ENCODE measurements at places on chromosomes 1 and 21.

DNA sequence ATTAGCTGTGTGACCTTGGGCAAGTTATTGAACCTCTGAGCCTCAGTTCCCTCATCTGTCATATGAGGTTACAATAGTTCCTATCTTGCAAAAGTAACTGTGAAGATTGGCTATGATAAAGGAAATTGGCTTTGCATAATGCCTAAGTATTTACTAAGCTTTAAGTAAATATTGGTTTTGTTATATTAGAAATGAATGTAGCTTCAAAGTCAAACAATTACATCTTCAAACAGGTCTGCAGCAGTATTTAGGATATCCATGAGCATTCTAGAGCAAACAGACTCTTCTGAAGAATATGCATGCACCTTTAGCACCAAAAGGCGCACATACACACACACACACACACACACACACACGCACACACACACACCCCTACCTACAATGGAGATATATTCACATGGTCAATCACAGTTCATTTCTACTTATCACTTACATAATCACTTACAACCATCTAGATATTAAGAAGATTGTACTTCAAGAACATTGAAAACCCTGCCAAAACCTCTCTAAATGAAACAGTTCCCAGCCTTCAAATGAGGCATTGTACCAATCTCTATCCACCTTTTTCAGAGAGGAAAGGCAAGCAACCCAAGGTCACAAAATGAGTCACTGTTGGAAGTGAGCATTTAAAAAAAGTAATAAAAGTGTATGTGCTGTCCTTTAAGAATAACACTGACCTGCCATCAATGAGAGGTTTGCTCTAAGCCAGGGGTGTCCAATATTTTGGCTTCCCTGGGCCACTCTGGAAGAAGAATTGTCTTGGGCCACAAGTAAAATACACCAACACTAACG is 13.4 kb upstream of the FAM43B start:
- peaks cover 66% of the 10 kb centered on the region for H3K27me3 ChIP-seq
- H3K4me1 ChIP-seq, result no peaks in the 10 kb centered on the region
- no peaks in the 10 kb centered on the region for H3K36me3 ChIP-seq
- no peak overlapping the region for H3K27ac ChIP-seq

DNA sequence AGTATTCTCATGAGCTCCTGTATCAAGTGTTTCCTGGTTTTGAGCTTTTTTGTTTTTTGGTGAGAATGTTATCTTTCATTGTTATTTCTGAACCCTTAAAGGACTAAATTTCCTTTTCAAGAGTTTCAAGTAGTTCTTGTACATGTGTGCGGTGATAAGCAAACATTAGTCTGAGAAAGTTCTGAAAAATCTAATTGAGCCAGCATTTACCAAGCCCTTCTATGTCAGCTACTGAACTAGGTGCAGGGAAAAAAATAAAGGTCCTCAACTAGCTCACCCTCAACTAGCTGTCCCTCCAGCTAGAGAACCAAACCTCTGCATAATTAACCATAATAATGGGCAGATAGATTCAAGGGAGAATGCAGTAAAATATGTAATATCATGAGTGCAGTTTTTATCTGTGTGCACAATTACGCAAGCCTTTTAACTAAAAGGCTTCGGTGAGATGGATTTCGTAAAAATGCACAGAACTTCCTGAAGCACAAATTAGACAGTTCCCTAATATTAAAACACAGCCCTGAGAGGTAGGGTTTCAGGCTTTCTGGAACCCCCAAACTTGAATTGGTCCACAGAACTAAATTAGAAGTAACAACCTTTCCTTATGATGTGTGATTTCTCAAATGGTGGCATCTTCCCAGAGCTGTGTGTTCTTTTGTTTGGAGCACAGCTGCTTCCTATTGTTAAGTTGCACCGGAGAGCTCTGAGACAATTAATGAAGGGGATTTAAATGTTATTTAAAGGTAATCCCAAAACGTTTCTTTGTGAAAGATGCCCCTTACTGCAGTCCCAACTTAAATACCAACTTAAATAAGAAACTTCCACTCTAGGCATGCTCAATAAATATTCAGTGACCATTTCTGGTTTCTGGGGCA is 165.8 kb downstream of the NFIA start:
- peaks cover 31% of the 10 kb centered on the region for H3K4me1 ChIP-seq
- H3K4me3 ChIP-seq, result no peak overlapping the region
- peak; percentile 49 for DNase-seq
- H3K27me3 ChIP-seq, result no peaks in the 10 kb centered on the region
- H3K27ac ChIP-seq, result no peak overlapping the region
- H3K36me3 ChIP-seq, result no peaks in the 10 kb centered on the region

DNA sequence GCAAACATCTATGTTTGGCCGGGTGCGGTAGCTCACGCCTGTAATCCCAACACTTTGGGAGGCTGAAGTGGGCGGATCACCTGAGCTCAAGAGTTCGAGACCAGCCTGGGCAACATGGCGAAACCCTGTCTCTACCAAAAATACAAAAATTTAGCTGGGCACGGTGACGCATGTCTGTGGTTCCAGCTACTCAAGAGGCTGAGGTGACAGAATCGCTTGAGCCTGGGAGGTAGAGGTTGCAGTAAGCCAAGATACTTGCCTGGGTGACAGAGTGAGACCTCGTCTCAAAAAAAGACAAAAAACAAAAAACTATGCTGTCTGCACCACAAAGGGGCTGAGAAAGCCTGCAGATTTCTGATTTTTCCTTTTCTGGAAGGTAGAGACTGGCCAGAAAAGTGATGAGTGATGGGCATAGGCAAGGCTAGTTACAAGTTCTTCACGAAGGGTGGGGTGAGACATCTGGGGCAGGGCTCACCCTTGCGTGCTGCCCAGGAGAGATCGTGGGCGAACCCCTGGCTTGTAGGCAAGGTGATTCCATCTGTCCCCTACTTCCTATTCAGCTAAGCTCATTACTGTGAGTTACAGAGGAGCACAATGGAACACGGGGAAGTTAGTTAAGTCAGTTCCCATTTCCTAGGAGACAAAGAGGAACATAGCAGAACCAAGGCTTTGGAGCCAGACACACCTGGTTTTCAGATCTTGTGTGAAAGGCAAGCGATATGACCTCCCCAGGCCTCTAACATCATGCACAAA is 3.2 kb downstream of the SLC2A1 start:
- H3K36me3 ChIP-seq, result peaks cover 11% of the 10 kb centered on the region
- no peak overlapping the region for H3K27ac ChIP-seq
- no peaks in the 10 kb centered on the region for H3K27me3 ChIP-seq
- H3K4me3 ChIP-seq, result peak overlapping the region; percentile 100

DNA sequence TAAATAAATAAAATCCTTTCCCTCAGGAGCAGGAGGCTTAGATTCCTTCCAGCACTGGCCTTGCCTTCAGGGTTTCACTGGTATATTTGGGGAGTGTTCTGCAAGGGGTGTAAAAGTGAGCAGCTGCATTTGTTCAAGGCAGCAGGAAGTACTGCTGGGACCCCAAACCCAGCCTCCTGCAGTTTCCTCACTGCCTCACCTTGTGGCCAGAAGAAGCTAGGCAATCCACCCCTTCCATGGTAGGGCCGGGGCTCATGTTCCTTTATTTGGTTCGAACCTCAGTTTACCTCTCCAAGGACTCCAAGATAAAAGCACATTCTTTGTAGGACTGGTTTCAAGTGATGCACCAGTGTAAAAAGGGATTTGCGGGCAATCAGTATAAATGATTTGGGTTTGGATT is 21.0 kb upstream of the CFAP126 start:
- H3K27ac ChIP-seq, result no peak overlapping the region
- H3K27me3 ChIP-seq, result no peaks in the 10 kb centered on the region
- no peaks in the 10 kb centered on the region for H3K4me1 ChIP-seq
- no peaks in the 10 kb centered on the region for H3K36me3 ChIP-seq

DNA sequence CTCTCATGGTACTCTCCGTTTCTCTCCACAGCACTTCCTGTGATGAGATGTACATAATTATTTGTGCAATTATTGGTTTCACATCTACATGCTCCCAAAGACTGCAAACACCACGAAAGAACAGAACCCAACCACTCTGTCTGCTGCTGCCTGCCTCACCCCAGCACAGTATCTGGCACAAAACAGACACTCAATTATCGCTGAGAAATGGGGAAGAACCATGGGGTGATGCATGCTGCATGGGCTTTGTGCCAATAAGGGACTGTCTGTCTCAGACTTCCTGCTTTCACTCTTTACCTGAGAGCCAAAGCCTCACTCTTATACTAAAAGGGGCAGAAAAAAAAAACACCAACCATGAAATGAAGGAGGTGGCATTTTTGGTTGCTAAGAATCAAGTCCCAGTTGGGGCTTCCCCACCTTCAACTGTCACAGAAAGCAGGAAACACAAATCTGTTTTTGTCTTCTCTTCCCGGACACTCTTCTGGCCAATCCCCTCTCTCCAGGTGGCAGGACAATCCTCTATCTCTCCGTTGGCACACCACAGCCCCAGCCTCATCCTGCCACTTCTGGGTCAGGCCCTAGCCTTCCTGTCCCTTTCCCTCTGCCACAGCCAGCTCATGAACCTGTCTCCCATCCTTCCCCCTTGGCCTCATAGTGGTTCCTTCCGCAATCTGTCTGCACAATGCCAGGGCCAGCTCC is 82.0 kb downstream of the TGFBR3 start:
- no peak overlapping the region for H3K27ac ChIP-seq
- peaks cover 10% of the 10 kb centered on the region for H3K4me1 ChIP-seq
- H3K4me3 ChIP-seq, result no peak overlapping the region
- no peaks in the 10 kb centered on the region for H3K27me3 ChIP-seq
- H3K36me3 ChIP-seq, result no peaks in the 10 kb centered on the region

DNA sequence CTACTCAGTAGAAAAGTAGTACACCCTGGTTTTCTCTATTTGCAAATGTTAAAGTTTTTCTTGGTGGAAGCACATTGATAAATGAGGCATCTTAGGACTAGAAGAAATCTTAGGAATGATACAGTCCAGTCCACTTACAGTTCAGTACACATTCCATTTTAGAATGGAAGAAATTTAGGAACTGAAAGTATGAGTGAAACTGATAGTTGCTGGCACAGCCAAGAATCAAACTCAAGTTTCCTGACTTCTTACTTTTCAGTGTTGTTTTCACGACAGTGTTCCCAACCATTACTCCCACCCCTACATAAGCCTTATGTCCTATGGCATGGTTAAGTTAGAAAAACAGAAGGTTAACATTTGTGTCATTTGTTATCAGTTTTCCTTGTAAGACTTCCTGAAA is 258.5 kb downstream of the BACH1 start:
- no peak overlapping the region for H3K27ac ChIP-seq
- H3K4me3 ChIP-seq, result no peak overlapping the region
- H3K27me3 ChIP-seq, result no peaks in the 10 kb centered on the region
- DNase-seq, result no peak

DNA sequence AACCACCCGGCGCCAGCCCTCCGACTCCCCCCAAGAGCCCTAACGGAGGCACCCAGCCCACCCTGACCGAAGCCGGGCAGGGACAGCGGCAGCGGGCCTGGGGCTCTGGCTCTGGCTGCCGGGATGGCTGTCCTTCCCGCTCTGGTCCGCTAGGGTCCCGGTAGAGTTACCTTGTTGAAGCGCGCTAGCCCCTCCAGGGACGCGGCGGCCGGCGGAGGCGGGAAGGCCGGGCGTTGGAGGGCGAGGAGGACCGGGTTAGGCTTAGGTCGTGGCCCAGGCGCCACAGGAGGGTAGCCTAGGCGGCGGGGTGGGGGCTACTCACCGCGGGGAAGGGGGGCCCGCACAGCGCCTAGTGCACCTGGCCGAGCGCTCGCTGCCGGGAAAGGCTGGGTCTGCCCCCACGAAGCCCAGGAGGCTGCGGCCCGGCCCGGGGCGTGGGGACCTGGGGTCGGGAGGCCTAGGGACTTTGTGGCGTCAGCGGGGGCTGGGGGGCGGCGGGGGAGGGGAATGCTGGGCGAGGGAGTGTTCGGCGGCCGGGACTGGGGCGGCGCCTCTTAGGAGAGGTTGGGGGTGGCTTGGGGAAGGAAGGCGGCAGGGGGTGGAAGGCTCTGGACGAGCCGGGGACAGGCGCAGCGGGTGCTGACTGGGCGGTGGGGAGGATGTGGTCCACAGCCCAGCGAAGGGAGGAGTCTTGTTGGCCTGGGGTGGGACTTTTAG is at the start of gene TRIM17:
Gene TRIM17, minus strand, starts transcription at position 645 of the 717 bp plus-strand sequence. CDS start 1,789 bp downstream, outside the sequence.
- H3K27ac ChIP-seq, result no peak within 1 kb of the TSS
- DNase-seq, result peak; percentile 82
- H3K4me1 ChIP-seq, result peaks cover 4% of the 10 kb centered on the region

- no peaks in the 10 kb centered on the region for H3K36me3 ChIP-seq
- H3K27me3 ChIP-seq, result no peaks in the 10 kb centered on the region
- peaks cover 8% of the 10 kb centered on the region for H3K4me1 ChIP-seq
- DNase-seq, result no peak
Observed at GRCh38 chr1:52556641-52557360, 3.9 kb upstream of the TUT4 start.
